ENCODE measurements at places on chromosomes 16 and 17.

GRCh38 chr16:53055541-53056391 is 975 bp downstream of the CHD9 start:
- DNase-seq: peak; percentile 55

DNA sequence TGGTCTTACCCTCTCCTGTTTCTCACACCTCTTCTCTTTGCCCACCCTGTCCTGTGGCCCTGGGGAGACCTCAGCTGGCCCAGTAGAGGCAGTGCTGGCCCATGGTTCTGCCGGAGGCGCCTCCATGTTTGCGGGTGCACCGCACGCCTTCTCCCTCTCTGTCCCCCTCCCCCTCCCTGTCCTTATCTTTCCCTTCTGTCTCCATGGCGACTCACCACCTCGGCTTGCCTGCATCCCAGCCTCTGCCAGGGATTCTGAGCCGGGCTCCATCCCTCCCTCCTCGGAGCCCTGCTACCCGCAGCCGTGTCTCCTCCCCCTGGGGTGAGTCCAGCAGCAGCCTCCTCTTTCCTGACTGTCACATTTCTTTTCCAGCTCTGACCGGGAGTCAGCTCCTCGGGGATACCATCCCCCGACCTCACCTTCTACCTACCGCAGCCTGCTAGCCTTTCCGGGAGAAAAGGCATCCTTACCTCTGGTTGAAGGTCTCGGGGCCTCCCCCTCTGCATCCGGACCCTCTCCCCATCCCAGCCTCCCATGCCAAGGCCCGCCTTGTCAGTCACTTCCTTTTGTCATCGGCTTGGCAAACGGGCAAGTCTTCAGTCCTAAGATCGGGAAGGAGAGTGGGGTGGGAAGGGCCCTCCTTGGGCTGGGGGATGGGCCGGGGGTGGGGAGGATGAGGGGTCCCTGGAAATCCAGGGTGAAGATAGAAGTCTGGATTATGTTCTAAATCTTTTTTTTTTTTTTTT is at the start of gene RNF112:
TSS of gene RNF112 (plus strand) at position 358 of the 746 bp plus-strand sequence. CDS start at position 535, 177 bp downstream.
- DNase-seq: no peak

DNA sequence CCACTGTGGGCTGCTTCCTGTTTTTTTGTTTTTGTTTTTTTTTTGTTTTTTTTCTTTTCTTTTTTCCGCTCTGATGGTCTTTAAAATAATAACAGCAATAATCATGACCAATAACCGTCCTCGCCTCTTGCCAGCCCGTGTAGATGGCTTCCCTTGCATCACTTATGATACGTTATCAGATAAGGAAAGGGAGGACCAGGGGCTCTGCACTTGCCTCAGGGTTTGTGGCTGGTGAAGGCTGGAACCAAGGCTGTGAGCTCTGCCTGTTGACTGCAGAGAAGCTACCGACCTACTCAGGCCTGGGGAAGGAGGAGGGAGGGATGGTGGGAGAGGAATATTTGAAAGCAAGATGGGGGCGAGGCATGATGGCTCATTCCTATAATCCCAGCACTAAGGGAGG is 114.0 kb upstream of the SDK2 start:
- DNase-seq: no peak

GRCh38 chr16:85812031-85812807 is 12.7 kb downstream of the COX4I1 start:
- no peak for DNase-seq

DNA sequence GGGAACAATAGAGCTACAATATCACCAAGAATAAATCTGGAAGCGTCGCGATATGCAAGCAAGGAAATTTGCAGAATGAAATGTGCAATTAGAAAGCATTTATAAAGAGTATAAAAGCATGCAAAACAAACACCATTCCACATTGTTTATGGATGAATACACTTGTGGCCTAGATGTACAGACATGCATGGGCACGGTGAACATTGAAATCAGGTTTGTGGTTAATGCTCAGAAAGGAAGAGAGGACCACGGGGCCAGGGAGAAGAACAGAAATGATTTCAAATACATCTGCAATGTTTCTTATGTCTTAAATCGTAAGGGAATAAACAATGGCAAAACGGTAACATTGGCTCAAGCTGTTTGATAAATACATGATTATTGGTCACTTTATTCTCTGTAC is 235.9 kb downstream of the FOXL1 start:
- no peak for DNase-seq

DNA sequence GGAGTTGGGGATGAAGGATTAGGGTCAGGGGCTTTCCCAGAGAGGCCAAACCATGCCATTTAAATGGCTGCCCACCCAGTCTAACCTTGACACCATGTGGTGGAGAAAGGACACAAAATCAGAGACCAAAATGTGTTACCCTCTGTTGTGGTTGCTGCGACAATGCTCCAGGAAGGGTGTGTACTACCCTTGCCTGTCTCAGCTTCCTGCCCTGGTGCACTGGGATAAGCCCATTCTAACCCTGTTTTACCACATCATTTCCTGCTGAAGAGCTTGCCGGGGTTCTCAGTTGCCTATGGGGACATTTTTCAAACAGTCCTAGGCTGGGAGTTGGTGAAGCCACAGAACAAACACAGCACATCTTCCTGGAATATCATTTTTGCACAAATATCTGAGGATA is 4.9 kb downstream of the OR4D1 start:
- DNase-seq: no peak

- no peak for DNase-seq
These were observed 3.3 kb downstream of the HEATR3 start for GRCh38 chr16:50069060-50069459.

DNA sequence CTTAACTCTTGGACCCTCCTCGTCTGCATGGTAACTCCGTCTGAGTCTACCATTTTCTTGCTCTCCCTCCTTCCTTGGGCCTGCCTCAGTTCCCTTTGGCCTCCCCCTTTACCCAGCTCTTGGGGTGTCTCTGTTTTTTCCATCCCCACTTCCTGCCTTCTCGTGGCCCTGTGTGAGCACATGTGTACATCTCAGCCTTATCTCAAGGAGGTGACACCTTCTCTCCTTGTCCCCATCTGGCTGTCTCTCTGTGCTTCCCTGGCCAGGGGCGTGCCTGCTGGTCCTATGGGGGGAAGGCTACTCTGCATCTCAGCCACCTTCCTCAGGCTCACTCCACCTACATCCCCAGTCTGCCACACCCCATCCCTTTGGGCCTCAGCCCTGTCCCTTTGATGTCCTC is 6.6 kb downstream of the CTF1 start:
- DNase-seq: no peak

- peak; percentile 84 for DNase-seq
These were observed 902 bp downstream of the ARHGAP27 start for GRCh38 chr17:45431531-45432404.

DNA sequence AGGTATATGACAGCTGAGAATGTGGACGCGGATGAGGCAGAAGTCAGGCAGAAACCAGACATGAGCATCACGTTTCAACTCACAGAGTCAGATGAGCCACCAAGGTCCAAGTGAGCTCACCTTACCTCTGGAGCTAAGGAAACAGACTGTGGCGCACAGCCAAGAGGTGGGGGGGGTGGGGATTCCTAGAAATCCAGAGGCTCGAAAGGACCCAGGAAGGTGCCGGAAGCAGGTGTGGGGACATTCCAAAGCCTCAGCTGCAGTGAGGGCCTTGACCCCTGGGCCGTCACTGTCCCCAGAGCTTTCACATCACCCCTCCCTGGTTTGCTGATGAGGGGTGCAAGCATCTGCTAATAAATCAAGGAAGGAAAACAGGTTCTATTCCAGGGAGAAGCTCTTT is 29.3 kb upstream of the RCVRN start:
- no peak for DNase-seq

- DNase-seq: no peak
These were observed 209.9 kb downstream of the GSG1L start for GRCh38 chr16:27853651-27854050.

DNA sequence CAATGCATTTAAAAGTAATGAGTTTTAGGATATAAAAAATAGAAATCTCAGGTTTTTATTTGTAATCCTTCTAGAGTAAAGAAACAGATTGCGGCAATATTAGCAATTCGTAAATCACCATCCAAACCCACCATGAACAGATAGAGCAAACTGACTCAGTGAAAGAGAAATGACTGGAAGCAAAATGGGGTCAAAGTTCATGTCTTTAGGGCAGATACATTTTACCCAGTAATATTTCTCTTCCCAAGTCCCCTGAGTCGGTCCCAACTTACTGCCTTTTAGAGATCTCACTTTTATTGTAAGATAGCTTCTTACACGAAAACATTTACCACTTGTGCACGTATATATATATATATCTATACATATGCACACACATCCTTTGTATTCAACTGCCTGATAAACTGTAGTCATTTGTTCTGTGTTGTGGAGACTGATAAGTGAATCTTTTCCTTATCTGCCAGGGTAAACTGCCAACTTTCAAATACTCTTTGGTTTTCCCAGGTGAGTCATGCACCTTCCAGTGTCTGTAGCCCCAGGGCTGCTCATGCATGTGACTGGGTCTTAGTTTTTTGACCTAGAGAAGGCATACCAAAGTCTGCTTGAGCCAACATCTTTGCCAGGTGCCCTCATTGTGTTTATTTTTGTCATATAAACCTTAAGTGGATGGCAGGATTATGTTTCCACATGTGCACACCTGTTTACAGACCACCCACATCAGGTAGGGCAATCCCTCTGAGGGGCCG is 7.8 kb upstream of the IRF8 start:
- DNase-seq: no peak

DNA sequence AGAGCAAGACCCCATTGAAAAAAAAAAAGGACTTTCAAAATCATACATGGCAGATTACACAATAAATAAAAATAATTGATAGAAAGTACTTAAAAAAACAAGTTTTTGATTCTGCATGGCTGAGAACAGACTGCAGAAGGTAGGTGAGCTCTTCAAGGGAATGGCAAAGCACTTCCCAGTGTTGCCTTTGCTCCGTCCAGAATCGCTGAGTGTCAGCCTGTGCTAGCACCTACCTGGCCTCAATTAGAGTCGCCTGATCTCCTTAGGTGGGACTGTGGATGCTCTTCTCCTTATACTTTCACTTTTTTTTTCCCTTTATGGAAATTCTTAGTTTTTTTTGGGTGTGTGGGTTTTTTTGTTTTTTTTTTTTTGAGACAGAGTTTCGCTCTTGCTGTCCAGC is 6.0 kb upstream of the TMEM220 start:
- DNase-seq: no peak

DNA sequence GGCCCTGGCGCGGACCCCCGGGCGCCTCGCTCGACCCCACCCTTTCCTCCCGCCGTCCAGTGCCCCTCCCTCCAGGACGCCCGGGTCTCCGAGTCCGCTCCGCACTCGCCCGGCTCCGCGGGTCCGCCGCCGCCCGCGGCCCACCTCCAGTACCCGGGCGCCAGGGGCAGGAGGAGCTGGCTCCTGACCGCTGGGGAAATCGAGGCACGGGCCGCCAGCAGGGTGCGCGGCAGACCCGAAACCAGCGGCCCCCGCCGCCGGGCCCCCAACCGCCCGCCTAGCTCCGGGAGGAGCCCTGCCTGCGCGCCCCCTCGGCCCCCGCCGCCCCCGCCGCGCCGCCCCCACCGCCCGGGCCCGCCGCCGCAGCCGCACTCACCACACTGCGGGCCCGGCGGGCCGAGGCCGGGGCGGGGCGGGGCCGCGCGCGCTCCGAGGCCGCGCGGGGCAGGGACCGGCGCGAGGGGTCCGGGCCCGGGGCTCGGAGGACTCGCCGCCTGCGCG is 333 bp downstream of the MAFG start:
- DNase-seq: no peak

GRCh38 chr17:48440669-48441068 is 10.7 kb upstream of the SKAP1 start:
- DNase-seq: no peak

- no peak for DNase-seq
These were observed 45.1 kb downstream of the ZNF423 start for GRCh38 chr16:49810831-49811230.

DNA sequence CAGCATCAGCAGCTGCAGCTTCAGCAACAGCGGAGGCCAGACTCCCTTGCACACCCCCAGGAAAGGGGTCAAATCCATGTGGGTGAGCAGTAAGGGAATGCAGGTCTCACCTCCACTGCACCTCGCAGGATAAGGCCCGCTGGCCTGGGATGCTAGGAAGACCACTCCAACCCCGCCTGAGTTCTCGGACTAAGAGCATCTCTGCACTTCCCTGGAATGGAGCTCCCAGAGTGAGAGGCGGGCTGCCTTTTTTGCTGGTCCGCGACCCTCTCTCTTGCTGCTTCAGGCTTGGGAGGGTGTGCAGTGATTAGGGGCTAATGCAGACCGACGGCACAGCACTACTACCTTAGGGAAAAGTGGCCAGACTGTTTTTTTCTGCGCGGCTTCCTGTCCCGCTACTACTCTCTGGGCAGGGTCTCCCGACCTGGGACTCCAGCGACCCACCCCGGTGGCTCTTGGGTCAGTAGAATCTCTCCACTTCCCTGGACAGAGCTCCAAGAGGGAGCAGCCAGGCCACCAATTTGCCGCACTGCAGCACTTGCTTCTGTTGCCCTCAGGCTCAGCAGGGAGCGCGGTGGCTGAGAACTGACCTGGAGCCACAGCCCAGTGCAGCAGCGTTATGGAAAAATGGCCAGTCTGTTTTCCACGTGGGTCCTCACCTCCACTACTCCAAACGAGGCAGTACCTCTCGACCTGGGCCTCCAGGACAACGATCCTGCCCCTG is 480.4 kb downstream of the CDH8 start:
- DNase-seq: no peak

DNA sequence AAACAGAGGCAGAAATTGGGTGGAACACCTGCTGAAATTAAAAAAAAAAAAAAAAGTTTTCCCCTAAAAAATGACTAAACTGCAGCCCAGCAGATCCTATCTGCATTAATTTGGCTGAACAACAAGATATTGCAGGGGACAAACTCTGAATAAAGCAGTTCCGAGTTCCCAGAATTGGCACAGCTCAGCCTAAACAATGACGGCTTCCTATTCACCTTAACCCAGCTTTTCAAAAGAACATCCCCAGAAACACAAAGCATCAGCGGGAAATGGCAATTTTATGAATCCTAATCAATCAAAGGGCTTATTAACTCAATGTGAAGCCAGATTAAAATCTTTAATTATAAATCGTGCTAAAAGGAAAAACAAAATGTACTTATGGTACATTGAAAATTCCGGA is 497.8 kb upstream of the ZFHX3 start:
- no peak for DNase-seq

DNA sequence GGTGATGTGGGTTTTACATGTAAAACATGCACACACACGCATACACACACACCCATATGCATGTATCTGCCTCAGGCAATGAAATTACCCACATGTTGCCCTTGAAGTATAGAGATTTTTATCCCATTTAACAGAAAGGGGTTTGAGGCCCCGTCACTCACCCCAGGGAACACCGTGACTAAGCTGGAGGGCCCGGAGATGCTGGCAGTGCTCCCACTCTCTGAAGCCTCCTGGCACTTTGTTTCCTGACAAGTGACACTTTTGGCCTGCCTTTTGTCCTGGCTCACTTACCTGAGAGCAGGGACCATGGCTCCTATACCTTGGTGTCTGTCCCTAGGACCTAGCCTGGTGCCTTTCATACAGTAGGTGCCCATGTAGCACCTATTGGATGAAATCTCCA is 50.0 kb upstream of the TNRC6C start:
- no peak for DNase-seq

DNA sequence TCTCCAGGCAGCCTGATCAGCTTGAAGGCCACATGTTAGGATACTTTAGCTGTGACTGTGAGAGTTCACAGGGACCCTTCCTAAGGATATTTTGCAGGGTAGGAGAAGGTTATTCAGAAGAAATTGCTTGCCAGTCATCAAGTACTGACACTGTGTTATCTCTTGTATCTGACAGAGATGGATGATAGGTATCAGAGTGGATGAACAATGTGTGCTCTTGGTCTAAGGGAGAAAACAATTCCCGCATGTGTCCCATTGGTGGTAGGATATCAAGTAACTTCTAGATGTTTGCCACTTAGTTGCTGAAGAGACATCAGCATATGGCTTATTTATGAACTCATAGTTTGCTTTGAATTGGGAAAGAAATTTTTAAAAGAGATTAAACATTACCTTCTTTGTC is 219.3 kb downstream of the SPECC1 start:
- DNase-seq: no peak

Measured in suppressor macrophage treated with lipopolysaccharide for 4 hours (primary cell).